ENCODE measurements at places on chromosomes 5 and 9. TPM values are rescaled to one million over a fixed set of nuclear protein-coding genes. Genes with fewer than 3 reads are reported as not detected.

- H3K4me3 ChIP-seq: peak overlapping the region; percentile 87
- peaks cover 28% of the 10 kb centered on the region for H3K4me1 ChIP-seq
- H3K27ac ChIP-seq: peak overlapping the region; percentile 98
- DNase-seq: no peak
- H3K27me3 ChIP-seq: no peaks in the 10 kb centered on the region
- H3K36me3 ChIP-seq: no peaks in the 10 kb centered on the region
Observed at GRCh38 chr9:99818500-99818899, 3.2 kb upstream of the NR4A3 start.

DNA sequence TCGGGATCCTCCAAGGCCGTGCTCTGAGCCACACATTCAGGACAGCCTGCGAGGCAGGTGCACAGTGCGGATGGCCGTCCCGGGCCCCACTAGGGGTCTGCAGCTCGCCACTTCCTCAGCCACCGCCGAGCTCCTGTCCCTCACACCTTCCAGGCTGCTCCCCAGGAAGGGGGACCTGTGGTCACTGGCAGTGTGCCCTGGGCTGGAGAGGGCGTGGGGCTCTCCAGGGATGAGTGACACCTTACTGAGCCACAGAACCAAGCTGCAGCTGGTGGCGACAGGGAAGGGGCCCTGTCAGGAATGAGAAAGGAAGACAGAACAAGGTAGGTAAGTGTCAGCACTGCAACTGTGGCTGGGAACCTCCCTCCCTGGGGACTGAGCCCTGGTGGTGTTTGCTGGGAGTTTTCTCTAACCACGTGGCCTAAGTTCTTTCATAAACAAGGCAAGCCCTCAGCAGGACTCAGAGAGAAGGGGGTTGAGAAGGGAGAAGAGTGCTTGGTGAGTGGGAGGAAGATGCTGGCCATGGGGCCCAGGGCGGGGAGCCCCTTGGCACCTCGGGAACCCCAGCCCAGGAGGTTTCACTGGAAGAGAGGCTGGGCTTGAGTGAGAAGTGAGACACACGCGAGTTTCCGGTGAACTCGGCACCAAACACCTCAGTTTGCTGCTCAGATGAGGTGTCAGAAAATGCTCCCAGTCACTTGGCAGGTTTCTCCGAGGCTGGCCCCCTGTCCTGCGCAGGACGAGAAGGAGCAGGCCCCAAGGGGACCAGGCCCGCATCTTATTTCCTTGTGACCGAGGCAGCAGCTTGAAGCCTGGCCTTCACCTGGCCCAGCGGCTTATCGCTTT, 5.2 kb downstream of the IL13 start:
- no peak overlapping the region for H3K27ac ChIP-seq
- H3K27me3 ChIP-seq: no peaks in the 10 kb centered on the region
- H3K36me3 ChIP-seq: no peaks in the 10 kb centered on the region
- no peak for DNase-seq
- no peaks in the 10 kb centered on the region for H3K4me1 ChIP-seq
- no peak overlapping the region for H3K4me3 ChIP-seq

DNA sequence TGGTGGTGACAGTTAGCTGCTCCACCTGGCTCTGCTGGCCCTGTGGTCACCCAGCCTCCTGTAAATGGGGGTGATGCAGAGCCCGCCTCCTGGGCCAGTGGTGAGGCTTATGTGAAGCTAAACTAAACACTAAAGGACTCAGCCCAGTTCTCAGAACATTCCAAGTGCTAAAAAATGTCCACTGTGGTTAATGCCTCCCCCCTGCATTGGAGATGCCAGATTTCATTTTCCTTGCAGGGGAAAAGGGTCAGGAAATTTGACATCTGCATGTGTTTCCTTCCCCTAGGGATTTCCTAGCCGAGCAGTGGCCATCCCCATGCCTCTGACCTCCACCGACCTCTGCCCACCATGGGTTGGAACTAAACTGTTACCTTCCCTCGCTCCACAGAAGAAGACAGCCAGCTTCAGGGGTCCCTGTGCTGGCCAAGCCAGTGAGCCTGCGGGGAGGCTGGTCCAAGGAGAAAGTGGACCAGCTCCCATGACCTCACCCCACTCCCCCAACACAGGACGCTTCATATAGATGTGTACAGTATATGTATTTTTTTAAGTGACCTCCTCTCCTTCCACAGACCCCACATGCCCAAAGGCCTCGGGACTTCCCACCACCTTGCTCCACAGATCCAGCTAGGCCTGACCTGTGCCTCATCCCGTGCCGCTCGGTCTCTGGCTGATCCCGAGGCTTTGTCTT, 13.0 kb downstream of the CD74 start:
- DNase-seq: no peak
- no peaks in the 10 kb centered on the region for H3K27me3 ChIP-seq
- H3K36me3 ChIP-seq: peaks cover 71% of the 10 kb centered on the region
- no peak overlapping the region for H3K4me3 ChIP-seq
- no peaks in the 10 kb centered on the region for H3K4me1 ChIP-seq

- no peaks in the 10 kb centered on the region for H3K36me3 ChIP-seq
- no peaks in the 10 kb centered on the region for H3K4me1 ChIP-seq
- H3K27ac ChIP-seq: no peak overlapping the region
- H3K4me3 ChIP-seq: no peak overlapping the region
- DNase-seq: peak; percentile 79
Observed at GRCh38 chr5:150081541-150082283, 4.6 kb downstream of the CSF1R start.

- no peaks in the 10 kb centered on the region for H3K36me3 ChIP-seq
- no peaks in the 10 kb centered on the region for H3K4me1 ChIP-seq
- DNase-seq: no peak
- no peak overlapping the region for H3K4me3 ChIP-seq
Observed at GRCh38 chr5:174231956-174232487, 186.5 kb downstream of the NSG2 start.

DNA sequence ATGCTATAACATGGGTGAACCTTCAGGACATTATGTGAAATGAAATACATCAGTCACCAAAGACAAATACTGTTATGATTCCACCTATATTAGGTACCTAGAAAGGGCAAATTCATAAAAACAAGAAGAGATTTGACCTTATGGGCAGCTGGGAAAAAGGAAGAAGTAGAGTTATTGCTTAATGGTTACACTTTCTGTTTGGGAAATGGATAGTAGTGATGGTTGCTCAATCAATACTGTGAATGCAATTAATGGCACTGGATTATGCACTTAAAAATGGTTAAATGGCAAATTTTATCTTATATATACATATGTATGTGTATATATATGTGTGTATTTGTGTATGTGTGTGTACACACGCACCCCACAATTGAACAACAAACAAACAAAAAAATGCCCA, 15.2 kb downstream of the FKBP15 start:
- H3K4me1 ChIP-seq: no peaks in the 10 kb centered on the region
- no peak overlapping the region for H3K27ac ChIP-seq
- no peak for DNase-seq
- peaks cover 96% of the 10 kb centered on the region for H3K36me3 ChIP-seq
- no peaks in the 10 kb centered on the region for H3K27me3 ChIP-seq

GRCh38 chr9:120438836-120439546, 141.0 kb downstream of the CDK5RAP2 start:
- no peak overlapping the region for H3K4me3 ChIP-seq
- H3K27me3 ChIP-seq: no peaks in the 10 kb centered on the region
- peaks cover 16% of the 10 kb centered on the region for H3K4me1 ChIP-seq
- H3K27ac ChIP-seq: no peak overlapping the region
- H3K36me3 ChIP-seq: peaks cover 70% of the 10 kb centered on the region

DNA sequence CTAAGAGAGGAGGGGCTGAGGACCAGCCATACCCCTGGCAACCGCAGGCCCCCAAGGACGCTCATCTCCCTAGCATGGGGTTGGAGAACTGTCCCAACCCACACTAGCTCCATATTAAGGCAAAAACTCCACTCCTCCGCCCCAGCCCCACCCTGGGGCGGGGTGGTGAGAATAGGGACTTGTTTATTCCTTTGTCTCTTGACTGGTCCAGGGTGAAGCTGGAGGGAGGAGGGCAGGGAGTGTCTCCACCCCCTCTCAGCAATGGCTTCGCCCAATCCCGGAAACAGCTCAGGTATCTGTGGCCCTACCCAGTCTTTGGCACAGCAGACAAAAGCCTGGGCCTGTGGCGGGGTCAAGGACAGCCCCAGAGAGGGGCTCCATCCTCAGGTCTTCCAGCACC, 16.9 kb downstream of the PRRX2 start:
- H3K4me1 ChIP-seq: peaks cover 14% of the 10 kb centered on the region
- H3K27ac ChIP-seq: peak overlapping the region; percentile 26
- DNase-seq: no peak
- H3K27me3 ChIP-seq: no peaks in the 10 kb centered on the region
- H3K36me3 ChIP-seq: no peaks in the 10 kb centered on the region

DNA sequence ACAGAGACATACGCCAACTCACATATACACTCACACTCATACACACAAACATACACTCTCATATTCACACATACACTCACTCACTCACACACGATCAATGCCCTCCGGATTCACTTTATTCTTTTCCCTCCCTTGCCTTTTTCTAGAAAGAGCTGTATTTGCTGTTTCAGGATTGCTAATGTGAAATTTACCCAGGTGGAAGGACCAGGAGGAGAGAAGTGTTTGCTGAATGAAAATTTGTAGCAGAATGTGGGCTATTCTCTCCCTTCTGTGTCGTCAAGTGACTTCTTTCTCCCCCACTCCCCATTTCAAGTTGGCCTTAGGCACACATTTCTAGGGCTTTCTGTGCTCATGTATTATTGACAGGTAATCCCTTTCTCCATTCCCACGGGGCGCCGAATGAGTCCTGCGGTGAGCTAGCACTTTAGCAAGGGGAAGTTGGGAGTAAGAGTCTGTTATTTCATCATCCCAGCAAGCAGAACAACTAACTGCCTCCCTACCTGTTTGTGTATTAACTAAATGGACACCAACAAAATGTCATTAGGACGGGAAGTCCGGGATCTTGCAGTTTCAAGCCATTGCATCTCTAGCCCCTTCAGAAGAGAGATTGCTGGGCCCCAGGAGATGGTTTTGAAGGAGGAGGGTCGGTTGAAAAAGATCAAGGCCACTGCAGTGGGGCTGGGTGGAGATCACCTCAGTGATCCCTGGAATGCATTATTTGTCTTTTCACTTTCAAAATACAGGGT, 97.1 kb upstream of the TAF11L2 start:
- no peaks in the 10 kb centered on the region for H3K4me1 ChIP-seq
- H3K36me3 ChIP-seq: no peaks in the 10 kb centered on the region
- H3K4me3 ChIP-seq: no peak overlapping the region

- H3K4me3 ChIP-seq: no peak overlapping the region
- H3K27me3 ChIP-seq: peaks cover 3% of the 10 kb centered on the region
- H3K27ac ChIP-seq: peak overlapping the region; percentile 58
Observed at GRCh38 chr5:2685651-2686272, 65.7 kb downstream of the IRX2 start.

GRCh38 chr5:117590944-117591343, 1016.3 kb upstream of the SEMA6A start:
- H3K36me3 ChIP-seq: no peaks in the 10 kb centered on the region
- H3K27ac ChIP-seq: no peak overlapping the region
- no peak overlapping the region for H3K4me3 ChIP-seq
- H3K27me3 ChIP-seq: no peaks in the 10 kb centered on the region
- H3K4me1 ChIP-seq: no peaks in the 10 kb centered on the region

GRCh38 chr9:132077881-132078698, 1.6 kb downstream of the MED27 start:
- peak overlapping the region; percentile 70 for H3K4me3 ChIP-seq
- DNase-seq: no peak
- H3K36me3 ChIP-seq: peaks cover 19% of the 10 kb centered on the region
- H3K27me3 ChIP-seq: no peaks in the 10 kb centered on the region
- H3K27ac ChIP-seq: no peak overlapping the region
- peaks cover 21% of the 10 kb centered on the region for H3K4me1 ChIP-seq

- H3K27ac ChIP-seq: no peak overlapping the region
- no peaks in the 10 kb centered on the region for H3K27me3 ChIP-seq
- no peak overlapping the region for H3K4me3 ChIP-seq
- no peaks in the 10 kb centered on the region for H3K36me3 ChIP-seq
- no peak for DNase-seq
Observed at GRCh38 chr5:32779754-32780415, 68.8 kb downstream of the NPR3 start.

DNA sequence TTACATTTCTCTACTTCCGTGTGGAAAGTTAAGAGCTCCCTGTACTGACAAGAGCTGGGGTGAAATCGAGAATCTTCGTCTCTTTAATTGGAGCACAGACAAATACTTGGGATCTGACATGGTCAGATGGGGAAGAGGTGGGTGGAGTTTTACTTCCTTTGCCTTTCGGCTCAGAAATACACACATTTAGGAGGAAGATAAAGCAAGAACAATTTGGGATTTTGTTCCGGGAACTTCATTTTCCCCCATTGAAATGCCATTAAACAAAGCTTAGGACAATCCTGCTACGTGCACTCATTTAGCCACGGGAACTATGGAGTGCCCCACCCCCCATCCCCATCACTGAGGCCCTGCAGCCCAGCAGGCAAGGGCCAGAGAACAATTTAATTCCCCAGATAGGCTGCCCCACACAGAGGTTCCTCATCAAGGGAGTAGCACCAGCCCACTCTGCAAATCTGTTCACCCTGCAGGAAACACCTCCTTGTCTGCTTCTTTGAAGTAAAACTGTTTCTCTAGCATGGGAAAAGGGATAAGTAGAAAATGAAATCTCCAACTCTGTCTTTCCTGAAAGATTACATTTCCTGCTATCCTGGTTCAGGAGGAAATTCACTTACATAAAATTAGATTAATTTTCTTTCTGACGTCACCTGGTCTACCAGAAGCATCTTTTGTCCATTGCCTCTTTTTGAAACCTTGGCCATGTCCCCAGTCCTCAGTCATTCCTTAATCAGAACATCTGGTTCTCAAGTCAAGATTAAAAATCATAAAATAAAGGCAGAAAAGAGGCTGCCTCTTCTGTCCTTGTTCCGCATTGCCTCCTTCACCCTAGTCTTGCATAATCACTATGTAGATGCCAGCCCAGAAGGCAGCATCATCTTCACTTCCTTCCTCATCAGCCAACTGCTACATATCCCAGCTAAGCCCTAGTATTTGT, 206.4 kb downstream of the ENC1 start:
- peaks cover 26% of the 10 kb centered on the region for H3K4me1 ChIP-seq
- no peak overlapping the region for H3K4me3 ChIP-seq
- no peaks in the 10 kb centered on the region for H3K36me3 ChIP-seq
- DNase-seq: no peak
- H3K27ac ChIP-seq: no peak overlapping the region

DNA sequence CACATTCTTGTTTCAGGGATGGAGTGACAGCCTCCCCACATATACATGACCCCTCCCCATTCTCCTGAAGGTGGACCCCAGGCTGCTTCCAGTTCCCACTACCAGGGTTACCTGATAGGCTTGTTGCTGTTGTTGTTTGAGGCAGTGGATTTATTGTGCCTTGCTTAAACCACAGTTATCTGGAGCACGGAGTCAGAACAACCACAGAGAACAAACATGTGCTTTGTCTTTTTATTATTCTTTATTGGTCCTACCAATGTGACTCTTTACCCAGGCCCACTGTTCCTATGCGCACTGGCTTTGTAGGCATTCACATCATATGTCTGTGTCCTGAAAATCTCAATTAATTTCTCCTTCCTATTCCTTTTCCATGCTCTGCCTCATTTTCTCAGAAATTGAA, 41.2 kb upstream of the IPPK start:
- no peak overlapping the region for H3K4me3 ChIP-seq
- H3K4me1 ChIP-seq: peaks cover 60% of the 10 kb centered on the region
- DNase-seq: no peak
- H3K27me3 ChIP-seq: no peaks in the 10 kb centered on the region
- H3K27ac ChIP-seq: peak overlapping the region; percentile 35
- peaks cover 62% of the 10 kb centered on the region for H3K36me3 ChIP-seq

The ZNF608 gene
- 3.9 TPM for total RNA-seq

The SKP2 gene
- total RNA-seq: 15.4 TPM

The GPR21 gene
- total RNA-seq: 1.0 TPM

The CBY3 gene
- not detected for total RNA-seq

The EIF4E1B gene
- total RNA-seq: not detected

The NUTM2G gene
- total RNA-seq: not detected

The IPO11 gene
- total RNA-seq: 19.4 TPM

The SOX30 gene
- total RNA-seq: not detected

The JAKMIP2 gene
- 0.45 TPM for total RNA-seq

The DMRTA1 gene
- total RNA-seq: 0.96 TPM
